ENCODE measurements at places on chromosomes 1 and 21. TPM values are rescaled to one million over a fixed set of nuclear protein-coding genes. Genes with fewer than 3 reads are reported as not detected.

- peaks cover 4% of the 10 kb centered on the region for H3K4me1 ChIP-seq
- DNase-seq: peak; percentile 57
- no peak overlapping the region for H3K27ac ChIP-seq
- no peaks in the 10 kb centered on the region for H3K27me3 ChIP-seq
Observed at GRCh38 chr21:27190601-27191000, 223.7 kb upstream of the ADAMTS5 start.

DNA sequence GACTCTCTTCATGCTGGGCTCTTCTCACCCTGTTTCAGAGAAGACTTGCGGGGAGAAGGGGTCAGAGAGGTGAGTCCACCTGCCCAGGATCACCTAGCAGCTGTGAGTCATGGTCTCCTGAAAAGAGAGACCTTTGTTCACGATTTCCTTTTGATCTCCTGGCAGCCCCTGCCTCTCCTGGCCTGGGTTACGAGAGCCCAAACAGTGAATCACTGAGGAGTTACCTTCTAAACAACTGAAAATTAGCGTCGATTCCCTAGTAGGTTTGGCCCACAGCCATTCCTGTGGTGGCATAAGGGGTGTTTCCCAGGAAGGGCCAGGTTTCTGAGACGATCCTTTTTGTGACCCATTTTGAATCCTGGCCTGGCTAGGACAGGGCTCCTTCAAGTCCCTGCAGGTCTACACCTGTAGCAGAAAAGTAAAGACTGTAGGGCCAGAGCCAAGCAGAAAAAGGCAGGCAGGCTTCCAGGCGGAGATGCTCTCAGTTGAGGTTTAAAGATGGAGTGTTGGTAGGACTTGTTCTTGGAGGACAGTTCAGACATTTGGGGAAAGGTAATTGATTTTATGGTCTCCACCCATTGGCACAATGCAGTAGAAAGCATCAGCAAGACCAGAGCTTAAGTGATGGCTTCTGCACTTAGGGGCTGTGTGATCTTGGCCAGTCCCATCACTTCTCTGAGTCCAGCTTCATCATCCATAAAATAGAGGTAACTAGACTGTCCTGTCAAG is 2.1 kb upstream of the PLA2G2E start:
- no peaks in the 10 kb centered on the region for H3K27me3 ChIP-seq
- no peak overlapping the region for H3K4me3 ChIP-seq
- no peaks in the 10 kb centered on the region for H3K36me3 ChIP-seq
- H3K4me1 ChIP-seq: no peaks in the 10 kb centered on the region

GADD45A gene
- 35.2 TPM for total RNA-seq

PROK1 gene
- total RNA-seq: not detected

GRCh38 chr21:45959182-45959581 is 22.4 kb upstream of the COL6A1 start:
- H3K27me3 ChIP-seq: no peaks in the 10 kb centered on the region
- H3K4me1 ChIP-seq: no peaks in the 10 kb centered on the region
- H3K4me3 ChIP-seq: no peak overlapping the region
- no peaks in the 10 kb centered on the region for H3K36me3 ChIP-seq
- DNase-seq: no peak
- no peak overlapping the region for H3K27ac ChIP-seq

DNA sequence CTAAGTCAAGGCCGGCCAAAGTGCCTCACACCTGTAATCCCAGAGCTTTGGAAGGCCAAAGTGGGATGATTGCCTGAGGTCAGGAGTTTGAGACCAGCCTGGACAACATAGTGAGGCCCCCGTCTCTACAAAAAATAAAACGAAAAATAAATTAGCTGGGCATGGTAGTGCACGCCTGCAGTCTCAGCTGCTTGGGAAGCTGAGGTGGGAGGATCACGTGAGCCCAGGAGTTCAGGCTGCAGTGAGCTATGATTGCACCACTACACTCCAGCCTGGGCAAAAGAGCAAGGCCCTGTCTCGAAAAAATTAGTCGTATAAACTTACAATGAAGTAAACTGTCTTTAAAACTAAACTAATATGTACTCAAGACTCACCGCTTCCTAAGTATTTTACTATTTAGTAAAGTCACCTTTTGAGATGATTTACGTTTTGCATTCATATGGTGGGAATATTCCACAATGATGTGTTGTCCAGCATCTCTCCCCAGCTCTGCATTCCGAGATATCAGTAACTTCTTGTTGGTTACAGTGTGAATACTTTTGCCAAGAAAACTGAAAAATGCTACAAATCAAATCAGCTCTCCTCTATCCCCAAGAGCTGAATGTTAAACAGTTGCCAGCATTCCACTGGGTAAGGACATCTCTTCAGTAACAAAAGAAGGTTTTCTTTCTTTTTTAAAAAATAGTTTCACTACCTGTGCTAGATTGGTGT is 84.9 kb upstream of the C21orf91 start:
- H3K36me3 ChIP-seq: no peaks in the 10 kb centered on the region
- no peaks in the 10 kb centered on the region for H3K4me1 ChIP-seq
- H3K27ac ChIP-seq: no peak overlapping the region
- peak; percentile 31 for DNase-seq

TCHHL1 gene
- total RNA-seq: not detected

GRCh38 chr1:200873116-200873670 is 412 bp downstream of the GPR25 start:
- peaks cover 55% of the 10 kb centered on the region for H3K27me3 ChIP-seq
- H3K27ac ChIP-seq: no peak overlapping the region
- no peak overlapping the region for H3K4me3 ChIP-seq
- peak; percentile 33 for DNase-seq
- no peaks in the 10 kb centered on the region for H3K4me1 ChIP-seq

GRCh38 chr1:25474439-25475047 is 43.8 kb downstream of the MACO1 start:
- no peaks in the 10 kb centered on the region for H3K4me1 ChIP-seq
- no peak for DNase-seq
- no peak overlapping the region for H3K4me3 ChIP-seq
- peak overlapping the region; percentile 12 for H3K27ac ChIP-seq

- H3K36me3 ChIP-seq: no peaks in the 10 kb centered on the region
- no peaks in the 10 kb centered on the region for H3K27me3 ChIP-seq
- peaks cover 10% of the 10 kb centered on the region for H3K4me1 ChIP-seq
- no peak overlapping the region for H3K4me3 ChIP-seq
- no peak for DNase-seq
Observed at GRCh38 chr1:229023651-229024300, 247.1 kb upstream of the RAB4A start.

SLC26A9 gene
- total RNA-seq: 0.14 TPM

GRCh38 chr1:208682664-208683013 is 438.5 kb upstream of the PLXNA2 start:
- H3K4me3 ChIP-seq: no peak overlapping the region
- peak overlapping the region; percentile 33 for H3K27ac ChIP-seq
- H3K27me3 ChIP-seq: no peaks in the 10 kb centered on the region
- no peak for DNase-seq
- no peaks in the 10 kb centered on the region for H3K36me3 ChIP-seq
- no peaks in the 10 kb centered on the region for H3K4me1 ChIP-seq

S100A8 gene
- 69.8 TPM for total RNA-seq

DNA sequence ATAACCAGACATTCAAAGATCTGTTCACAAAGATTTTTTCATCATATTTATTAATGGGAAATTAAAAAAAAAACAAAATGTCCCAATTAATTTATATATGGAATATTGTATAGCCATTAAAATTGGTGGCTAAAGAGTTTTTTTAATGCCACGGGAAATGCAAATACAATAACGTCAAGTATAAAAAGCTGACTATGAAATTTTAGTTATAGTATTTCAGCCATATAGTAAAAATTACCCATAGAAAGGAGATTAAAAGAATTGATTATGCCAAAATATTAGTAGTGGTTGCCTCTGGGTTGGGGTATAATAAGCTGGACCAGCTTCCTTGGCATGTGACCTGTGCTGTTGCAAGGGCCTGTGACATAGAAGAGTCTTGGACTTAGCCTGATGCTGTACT is 78.8 kb downstream of the KCTD3 start:
- no peak for DNase-seq
- H3K27me3 ChIP-seq: no peaks in the 10 kb centered on the region
- H3K36me3 ChIP-seq: no peaks in the 10 kb centered on the region
- no peaks in the 10 kb centered on the region for H3K4me1 ChIP-seq
- no peak overlapping the region for H3K27ac ChIP-seq

DNA sequence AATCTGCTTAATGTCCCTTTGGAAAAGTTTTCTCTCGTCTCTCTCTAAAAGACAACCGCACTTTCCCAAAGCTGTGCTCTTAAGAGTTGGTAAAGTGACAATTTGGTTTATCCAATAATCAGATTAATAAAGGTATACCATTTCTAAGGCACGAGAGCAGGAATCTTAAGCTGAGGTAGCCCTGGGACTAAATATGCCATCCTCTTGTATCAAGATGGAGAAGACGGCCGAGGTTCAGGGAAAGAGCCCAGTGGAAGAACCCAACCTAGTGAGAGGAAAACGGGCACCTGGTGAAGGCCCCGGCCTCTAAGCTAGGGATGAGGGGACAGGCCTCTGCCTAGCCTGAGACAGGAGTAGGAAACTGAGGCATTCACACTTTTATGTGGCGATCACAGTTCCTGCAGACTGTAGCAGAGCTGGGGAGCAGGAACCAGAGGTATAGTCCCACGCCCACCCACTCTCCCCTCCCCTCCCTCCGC is 334 bp upstream of the SARS1 start:
- DNase-seq: no peak
- H3K27me3 ChIP-seq: no peaks in the 10 kb centered on the region
- no peak overlapping the region for H3K4me3 ChIP-seq
- peak overlapping the region; percentile 48 for H3K27ac ChIP-seq
- H3K36me3 ChIP-seq: no peaks in the 10 kb centered on the region
- H3K4me1 ChIP-seq: peaks cover 1% of the 10 kb centered on the region

NUP210L gene
- total RNA-seq: 0.26 TPM

DNA sequence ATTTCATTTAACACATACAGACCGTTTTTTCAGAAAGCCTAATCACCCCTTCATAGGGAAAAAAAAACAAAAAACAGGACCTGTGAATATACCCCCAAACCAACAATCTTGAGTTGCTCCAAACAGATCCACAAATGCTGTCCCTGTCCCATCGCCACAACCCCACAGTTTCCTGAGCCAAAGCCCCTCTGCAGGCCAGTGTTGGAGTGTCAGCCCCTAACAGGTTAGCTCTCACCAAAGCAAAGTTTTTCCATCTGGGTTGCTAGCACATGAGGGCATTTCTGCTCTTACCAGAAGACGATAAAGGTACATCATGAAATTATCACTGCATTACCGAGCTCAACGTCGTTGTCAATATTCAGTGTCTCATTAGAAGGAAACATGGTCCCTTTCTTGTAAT is 40.8 kb downstream of the MCOLN2 start:
- no peak overlapping the region for H3K4me3 ChIP-seq
- no peak overlapping the region for H3K27ac ChIP-seq
- DNase-seq: no peak

TTC34 gene
- total RNA-seq: 3.3 TPM

DNA sequence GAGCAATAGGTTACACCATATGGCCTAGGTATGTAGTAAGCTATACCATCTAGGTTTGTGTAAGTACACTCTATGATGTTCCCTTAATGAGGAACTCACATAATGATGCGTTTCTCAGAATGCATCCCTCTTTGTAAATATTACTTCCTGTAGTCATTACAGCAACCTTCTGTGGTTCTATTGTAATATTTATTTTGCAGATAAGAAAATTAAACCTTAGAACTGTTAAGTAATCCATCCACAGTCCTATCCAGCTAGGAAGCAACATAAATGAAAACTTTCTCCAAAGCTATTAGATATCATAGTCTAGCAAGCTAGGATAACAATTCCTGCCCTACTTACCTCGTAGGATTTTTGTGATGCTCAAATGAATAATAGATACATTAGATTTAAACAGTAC is 88.7 kb downstream of the WLS start:
- peaks cover 21% of the 10 kb centered on the region for H3K4me1 ChIP-seq
- no peak for DNase-seq
- H3K27ac ChIP-seq: no peak overlapping the region
- H3K4me3 ChIP-seq: no peak overlapping the region

DNA sequence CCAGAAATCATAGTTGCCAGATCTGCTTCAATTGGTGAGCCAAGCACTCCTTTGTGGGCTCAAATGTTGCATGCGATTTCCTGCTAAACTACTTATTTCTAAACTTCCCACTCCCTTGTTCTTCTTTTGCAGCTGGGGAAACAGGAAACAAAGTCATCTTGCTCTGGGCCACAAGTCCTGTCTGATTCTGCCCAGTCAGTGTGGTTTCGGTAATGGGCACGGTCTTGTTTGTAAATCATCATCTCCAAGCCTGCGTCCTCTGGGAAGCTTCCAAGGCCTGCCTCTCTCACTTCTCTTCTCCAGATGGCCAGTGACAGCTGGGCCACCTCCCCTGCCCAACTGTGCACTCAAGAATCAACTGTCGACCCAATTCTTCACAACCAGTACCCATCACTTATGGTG is 4.4 kb downstream of the S100A8 start:
- no peaks in the 10 kb centered on the region for H3K36me3 ChIP-seq
- no peaks in the 10 kb centered on the region for H3K4me1 ChIP-seq
- no peak overlapping the region for H3K27ac ChIP-seq
- H3K4me3 ChIP-seq: no peak overlapping the region

SLAMF8 gene
- total RNA-seq: 40.7 TPM

GRCh38 chr1:30847358-30847972 is 61.1 kb downstream of the SDC3 start:
- peak; percentile 69 for DNase-seq
- H3K27me3 ChIP-seq: peaks cover 10% of the 10 kb centered on the region
- H3K4me3 ChIP-seq: no peak overlapping the region
- no peaks in the 10 kb centered on the region for H3K36me3 ChIP-seq

DNA sequence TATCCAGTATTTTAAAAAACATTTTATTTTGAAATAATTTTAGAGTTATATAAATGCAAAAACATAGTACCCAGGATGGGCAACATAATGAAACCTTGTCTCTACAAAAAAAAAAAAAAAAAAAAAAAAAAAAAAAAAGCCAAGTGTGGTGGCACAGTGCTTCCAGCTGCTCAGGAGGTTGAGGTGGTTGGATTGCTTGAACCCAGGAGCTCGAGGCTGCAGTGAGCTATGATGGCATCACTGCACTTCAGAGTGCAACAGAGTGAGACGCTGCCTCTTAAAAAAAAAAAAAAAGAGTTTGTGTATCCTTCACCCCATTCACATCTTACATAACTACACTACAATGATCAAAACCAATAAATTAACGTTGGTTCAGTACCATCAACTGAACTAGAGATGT is 115.6 kb upstream of the KIF26B start:
- peaks cover 7% of the 10 kb centered on the region for H3K4me1 ChIP-seq
- no peak overlapping the region for H3K27ac ChIP-seq
- H3K27me3 ChIP-seq: no peaks in the 10 kb centered on the region
- DNase-seq: no peak
- H3K4me3 ChIP-seq: no peak overlapping the region

- H3K27me3 ChIP-seq: no peaks in the 10 kb centered on the region
- no peaks in the 10 kb centered on the region for H3K4me1 ChIP-seq
- no peak overlapping the region for H3K27ac ChIP-seq
- DNase-seq: no peak
- H3K4me3 ChIP-seq: no peak overlapping the region
- peaks cover 4% of the 10 kb centered on the region for H3K36me3 ChIP-seq
Observed at GRCh38 chr1:214377886-214378285, 96.9 kb downstream of the SMYD2 start.

Measured in lung (tissue), 17 donors.